Activated CD4-positive, CD25-positive, alpha-beta regulatory T cell treated with anti-CD3 and anti-CD28 coated beads, Interleukin-2, amount 50 U/mL, for 16 hours (primary cell): ENCODE measurements at places on chromosomes 3 and 15.
A peak's percentile ranks its signal among the peaks of the same experiment; 100 is the strongest.

- DNase-seq = no peak
Observed at GRCh38 chr3:133703915-133704314, 42.2 kb upstream of the TOPBP1 start.

DNA sequence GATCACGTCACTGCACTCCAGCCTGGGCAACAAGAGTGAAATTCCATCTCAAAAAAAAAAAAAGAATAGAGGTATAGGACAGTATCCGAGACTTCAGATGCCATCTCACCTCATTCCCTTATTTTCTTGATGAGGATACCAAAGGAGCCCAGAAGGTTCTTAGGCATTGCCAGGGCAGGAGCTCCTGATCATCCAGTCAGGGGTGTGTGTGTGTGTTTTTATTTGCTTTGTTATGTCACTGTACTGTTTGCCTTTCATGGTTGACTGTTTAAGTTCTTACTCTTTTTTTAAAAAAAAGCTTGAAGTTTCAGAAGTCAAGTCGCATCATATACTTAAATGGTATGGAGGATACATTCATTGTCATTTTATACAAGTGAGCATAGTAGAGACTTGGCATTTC, 140.0 kb upstream of the BHLHE40 start:
- no peak for DNase-seq

DNA sequence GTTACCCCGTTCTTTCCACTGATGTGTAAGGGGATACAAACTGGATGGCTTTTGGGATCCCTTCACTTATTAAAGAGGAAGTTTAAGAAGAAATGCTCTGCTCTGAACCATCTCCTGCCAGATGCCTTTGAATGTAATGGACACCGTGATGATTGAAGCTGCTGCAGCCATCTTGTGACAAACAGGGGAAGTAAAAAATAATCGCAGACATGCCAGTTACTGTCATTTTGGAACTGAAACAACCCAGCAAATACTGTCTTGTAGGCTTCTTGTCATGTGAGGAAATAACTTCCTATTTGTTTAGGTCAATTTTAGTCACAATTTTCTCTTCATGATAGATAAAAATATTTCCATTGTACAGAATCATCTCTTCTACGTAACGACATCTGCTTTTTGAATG, 224.0 kb downstream of the CHL1 start:
- DNase-seq = no peak

DNA sequence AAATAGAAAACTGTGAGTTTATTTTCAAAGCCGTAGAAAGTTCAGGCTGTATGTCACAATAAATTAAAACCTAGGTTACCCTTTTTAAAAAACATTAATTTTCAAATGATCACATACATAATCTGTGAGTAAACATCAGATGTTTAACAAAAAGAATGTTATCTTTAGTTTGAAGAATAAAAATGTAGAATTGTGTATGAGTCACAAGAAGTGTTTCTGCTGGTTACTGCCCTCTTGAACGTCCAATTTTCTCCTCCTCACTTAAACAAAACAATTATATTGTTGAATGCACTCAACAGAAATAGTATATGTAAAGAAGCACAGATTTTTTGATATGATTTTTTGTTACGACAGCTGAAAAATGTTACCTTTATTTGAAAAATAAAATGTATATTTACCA, 855.1 kb downstream of the ROBO1 start:
- DNase-seq = no peak

GRCh38 chr3:170528726-170529125, 57.1 kb downstream of the SLC7A14 start:
- no peak for DNase-seq

- no peak for DNase-seq
Observed at GRCh38 chr15:78642331-78642730, 1.3 kb upstream of the CHRNB4 start.

DNA sequence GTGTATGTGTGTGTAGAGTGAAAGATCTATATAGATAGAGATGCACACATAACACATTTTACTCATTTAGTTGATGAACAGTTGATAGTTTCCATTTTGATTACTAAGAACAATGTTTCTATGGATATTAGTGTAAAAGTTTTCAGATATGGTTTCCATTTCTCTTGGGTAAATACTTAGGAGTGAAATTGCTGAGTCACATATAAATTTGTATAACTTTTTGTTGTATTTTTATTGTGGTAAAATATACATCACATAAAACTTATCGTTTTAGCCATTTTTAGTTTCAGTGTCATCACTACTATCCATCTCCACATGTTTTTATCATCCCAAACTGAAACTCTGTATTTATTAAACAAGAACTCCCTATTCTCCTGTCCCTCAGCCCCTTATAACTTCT, 258.3 kb downstream of the RYR3 start:
- no peak for DNase-seq

DNA sequence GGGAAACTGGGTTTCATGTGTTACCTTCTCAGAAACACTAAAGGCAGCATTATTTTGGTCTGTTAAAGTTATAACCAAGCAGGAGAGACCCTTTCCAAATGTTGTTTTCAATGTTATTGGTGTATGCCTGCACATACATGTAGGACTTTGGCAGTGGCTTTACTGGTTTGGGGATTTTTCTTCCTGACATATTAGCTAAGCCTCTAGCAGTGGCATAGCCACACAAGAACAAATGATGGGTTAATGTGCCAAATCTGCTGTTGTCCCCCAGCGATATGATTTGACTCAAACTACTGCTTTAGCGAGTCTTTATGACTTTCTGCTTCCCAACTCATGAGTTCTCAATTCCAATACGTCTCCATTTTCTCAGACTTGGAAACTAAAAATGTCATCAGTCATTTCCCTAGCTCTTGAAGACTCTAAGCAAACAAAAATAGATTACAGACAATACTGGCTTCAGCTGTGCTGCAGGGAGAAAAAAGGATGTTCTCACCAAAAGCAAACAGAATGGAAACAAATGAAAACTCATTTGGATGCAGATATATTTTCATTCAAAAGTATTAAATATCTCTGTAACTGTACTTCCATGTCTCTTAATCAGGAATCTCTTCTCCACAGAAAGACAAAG, 29.6 kb downstream of the TPM1 start:
- no peak for DNase-seq

DNA sequence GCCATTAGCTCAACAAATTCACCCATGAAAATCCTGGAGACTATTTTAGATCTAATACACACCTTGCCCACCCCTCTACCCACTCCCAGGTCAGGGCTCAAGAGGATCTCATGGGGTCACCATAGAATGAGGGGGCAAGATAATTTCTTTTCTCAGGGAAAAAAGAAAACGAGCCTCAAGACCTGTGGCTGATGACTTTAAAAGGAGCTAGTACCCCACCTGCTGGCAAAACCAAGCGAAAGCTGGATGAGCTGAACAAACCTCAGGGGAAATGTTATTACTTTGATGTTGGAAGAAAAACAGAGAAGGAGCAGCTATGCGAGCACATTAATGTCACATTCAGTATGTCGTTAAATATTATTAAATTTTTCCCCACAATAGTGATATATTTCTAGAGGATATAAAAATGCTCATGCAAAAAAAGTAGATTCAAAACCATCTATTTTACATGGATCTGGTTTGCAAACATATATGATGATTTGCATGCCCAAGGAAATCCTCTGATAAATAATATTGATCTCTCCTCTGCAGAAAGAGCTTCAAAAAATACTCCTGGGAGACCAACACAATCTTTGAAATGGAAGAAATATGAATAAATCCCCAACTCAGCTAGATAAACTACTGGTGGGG, 37.7 kb downstream of the PLD1 start:
- peak; percentile 6 for DNase-seq

GRCh38 chr3:123076496-123077418, 9.9 kb downstream of the PDIA5 start:
- DNase-seq = no peak

DNA sequence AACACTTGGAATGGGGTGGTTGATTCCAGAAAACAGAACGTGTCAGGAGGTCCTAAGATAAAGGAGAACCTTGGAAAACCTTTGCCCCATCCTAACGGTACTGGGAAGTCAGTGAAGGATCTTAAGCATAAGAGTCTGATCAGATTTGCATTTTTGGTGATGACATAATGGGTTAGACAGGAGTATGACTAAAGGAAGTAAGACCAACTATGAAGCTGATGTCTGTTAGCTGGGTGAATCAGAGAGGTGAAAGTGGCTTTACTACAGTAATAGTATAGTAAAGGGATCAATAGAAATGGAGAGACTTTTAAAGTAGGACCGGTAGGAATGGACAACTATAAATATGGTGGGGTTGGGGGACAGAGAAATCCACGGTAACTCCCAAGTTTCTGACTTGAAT, 12.6 kb downstream of the GTF2A2 start:
- no peak for DNase-seq
